Hematopoietic multipotent progenitor cell treated with erythropoietin and hydrocortisone succinate and interleukin-3 and kit ligand, for 15 days (in vitro differentiated cells): ENCODE measurements at places on chromosomes 2 and 18.

DNA sequence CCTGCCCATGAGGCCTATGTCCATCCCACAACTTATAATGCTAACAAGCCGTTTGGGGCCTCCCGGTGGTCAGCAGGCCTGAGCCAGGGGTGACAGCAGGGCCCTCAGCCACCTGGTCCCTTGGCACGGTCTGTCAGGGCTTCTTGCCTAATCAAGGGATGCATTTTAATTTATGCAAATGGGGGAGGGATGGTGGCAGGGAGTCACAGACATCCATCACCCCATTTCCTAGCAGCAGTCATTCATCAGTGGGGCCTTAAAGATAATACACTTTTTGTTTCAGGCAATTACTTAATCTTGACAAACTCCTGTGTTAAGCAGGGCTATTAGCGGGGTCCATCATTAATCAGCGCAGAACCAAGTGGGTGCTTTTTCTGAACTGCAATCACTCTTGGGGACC, 174.5 kb downstream of the GLI2 start:
- DNase-seq, result no peak

GRCh38 chr2:188503975-188504374, 212.3 kb downstream of the GULP1 start:
- no peak for DNase-seq

GRCh38 chr18:62881509-62882016, 166.2 kb downstream of the PHLPP1 start:
- no peak for DNase-seq

- no peak for DNase-seq
Measured at GRCh38 chr2:1028831-1029230, 78.2 kb downstream of the SNTG2 start.

GRCh38 chr2:53635694-53636093, 131.9 kb upstream of the CHAC2 start:
- DNase-seq, result no peak

DNA sequence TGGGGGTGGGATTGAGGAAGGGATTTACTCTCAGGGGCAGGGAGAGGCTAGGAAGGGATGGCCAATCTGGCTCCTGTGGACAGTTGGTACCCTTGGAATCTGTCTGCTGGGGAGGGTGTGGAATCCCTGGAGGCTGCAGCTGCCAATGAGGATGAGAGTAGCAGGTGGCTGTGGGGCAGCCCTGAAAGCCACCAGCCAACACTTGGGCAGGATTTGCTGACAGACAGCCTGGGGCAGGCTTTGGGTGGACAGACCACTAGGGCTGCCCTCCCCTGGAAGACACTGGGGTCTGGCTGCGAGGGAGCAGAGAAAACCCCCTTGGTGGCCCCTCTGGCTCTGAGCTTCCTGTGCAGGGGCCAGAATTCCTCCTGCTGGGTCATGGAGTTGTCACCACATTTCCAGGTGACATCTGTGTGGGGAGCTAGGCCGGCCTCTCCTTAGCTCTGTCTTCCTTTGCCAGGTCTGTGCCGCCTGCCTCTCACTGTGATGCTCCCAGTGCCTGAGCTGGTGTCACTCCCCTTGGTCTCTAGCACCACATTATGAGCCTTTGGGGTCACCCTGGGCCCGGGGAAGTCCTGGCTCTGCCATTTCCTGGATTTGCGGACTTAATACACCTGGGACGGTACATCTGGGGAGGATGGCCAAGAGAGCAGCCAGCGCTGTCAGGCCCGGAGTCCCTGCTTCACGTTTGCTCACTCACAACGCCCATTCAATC, 13.4 kb upstream of the ARHGEF4 start:
- no peak for DNase-seq

- DNase-seq, result no peak
Measured at GRCh38 chr2:189337656-189338055, 103.6 kb upstream of the WDR75 start.

DNA sequence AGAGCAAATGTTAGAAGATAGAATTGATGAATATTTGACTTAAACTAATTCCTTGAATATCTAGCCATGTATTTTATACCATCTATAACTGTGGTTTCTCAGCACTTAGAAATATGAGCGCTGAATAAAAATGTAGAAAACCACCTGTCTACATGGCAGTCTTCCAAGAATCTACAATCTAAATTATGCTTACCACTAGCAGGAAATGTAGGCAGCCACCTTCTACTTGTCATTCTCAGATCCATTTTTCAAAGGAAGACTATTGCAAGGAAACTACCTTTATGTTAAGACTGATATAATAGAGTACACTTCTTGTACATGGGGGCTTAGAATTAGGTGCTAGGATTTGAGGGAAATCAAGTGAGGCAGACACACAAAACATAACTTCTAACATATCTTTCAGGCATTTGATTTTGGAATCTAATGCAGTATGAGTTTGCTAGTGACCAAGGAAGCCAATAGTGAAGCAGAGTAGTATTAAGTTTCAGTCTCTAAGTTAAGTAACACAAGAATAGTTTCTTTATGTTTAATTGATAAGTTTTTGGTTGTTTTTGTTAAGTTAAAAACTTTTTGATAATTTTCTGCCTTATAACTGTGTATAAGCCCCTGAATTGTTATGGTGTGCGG, 175.9 kb upstream of the ITGA4 start:
- no peak for DNase-seq

GRCh38 chr18:75857558-75857957, 430.1 kb upstream of the SMIM21 start:
- no peak for DNase-seq

DNA sequence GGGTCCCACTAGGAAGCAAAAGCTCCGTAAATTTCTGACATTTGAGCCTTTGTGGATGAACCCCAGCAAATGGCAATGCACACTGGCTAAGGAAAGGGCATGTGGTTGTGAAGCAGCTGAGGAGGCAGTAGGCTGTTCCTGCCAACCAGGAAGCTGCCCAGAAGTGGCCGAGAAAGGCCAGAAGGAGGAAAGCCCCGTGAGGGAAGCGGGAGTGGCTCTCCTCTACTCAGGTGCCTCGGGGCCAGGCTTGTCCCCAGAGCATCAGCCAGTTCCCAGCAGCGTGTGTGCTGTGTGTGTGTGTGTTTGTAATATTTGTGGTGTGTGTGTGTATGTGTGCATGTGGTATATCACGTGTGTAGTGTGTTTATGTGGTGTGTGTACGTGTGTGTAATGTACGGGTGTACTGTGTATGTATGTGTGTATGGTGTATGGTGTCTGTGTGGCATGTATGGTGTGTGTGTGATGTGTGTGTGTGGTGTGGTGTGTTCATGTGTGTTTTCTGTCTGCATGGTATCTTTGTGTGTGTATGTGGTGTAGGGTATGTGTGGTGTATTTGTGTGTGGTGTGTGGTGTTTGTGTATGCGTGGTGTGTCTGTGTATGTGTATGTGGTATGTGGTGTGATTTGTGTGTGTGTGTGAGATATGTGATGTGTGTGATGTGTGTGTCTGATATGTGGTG, 90.6 kb downstream of the APOB start:
- DNase-seq, result no peak

GRCh38 chr2:174493549-174494331, 6.9 kb upstream of the GPR155 start:
- no peak for DNase-seq

GRCh38 chr2:216666461-216667233, 28.7 kb downstream of the IGFBP5 start:
- peak; percentile 67 for DNase-seq

DNA sequence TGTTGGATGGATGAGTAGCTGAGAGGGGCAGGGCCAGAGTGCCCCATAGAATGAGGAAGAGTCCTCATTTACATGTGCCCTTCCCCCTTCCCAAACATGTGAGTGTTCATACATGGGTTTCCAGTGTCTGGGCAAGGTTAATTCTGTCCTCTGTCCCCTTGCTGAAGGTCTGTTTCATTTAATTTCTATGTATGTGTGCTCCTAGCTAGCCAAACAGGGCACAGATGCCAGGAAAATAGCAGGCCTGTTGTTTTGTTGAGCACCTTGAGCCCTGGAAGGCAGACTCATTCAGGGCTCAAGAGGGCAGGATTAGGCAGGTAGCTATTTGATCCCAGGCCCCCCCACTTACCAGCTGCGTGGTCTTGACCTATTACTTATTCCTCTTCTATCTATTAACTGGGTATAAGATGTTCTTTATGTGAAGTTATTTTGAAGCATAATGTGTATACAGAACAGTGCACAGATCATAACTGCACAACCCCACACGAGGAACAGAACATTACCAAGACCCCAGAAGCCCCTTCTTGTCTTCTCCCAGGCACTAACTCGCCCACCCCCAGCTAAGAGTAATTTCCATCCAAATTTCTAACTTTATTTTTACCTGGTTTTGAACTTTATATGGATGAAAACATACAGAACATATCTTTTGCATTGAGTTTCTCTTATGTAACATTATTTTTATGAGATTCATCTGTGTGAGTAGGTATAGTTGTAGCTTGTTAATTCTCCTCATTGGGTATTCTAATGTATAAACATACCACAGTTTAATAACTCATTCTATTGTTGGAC, 164.3 kb downstream of the RPIA start:
- DNase-seq, result no peak

- no peak for DNase-seq
Measured at GRCh38 chr2:110837446-110838409, 105.4 kb downstream of the ACOXL start.

- DNase-seq, result no peak
Measured at GRCh38 chr2:67446491-67446911, 49.4 kb downstream of the ETAA1 start.

- no peak for DNase-seq
Measured at GRCh38 chr2:11028407-11028916, 116.7 kb downstream of the KCNF1 start.

- no peak for DNase-seq
Measured at GRCh38 chr2:38533180-38533579, 69.5 kb downstream of the HNRNPLL start.

DNA sequence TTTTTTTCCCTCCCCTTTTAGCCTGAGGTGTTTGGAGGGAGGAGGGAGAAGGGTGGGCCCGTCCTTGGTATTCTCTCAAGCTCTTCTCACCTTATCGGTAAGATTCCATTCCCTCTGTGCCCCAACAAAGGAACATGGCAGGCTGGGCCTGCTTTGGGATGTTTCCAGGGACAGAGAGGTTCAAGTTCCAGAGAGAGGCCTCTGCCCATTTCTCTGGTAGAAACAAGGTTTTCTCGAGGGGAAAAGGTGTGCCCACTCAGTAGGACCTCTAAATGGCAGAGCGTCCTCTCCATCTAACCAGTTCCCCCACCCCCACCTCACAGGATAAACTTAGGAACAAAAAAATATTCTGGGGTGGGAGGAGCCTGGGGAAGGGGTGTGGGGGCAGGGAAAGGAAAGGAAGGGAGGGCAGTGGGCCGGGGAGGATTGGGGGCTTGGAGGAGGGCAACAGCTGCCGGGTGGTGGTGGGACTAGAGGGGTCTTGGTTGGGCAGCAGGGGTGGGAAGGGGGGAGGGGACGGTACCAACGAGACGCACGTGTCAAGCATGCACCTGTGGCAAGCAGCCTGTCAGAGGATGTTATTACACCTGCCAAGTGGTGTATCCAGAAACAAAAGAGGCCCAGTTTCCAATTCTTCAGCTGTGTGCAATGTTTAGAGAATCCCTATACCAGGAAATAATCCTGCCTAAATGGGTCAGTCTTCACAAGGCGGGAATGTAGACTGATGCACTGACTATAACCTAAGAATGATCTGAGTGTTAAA, 2.1 kb downstream of the PCBP1 start:
- DNase-seq, result no peak

GRCh38 chr2:79832511-79833234, 319.8 kb downstream of the CTNNA2 start:
- DNase-seq, result no peak

DNA sequence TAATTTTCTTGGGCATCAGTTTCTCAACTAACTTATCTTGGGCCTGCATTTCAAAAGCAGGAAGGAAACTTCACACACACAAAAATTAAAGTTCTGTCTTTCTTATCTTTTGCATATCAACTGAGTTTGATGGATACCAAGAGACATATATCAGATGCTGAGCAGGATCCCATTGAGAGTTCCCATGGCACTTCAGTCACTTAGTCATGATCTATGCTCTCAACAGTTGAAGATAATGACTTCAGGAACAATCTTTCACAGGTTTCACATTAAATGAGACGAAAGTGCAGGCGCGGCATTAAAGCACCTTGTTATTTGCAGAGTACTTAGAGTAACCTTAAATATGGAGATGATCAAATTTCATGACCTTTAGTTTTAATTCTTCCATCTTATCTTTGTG, 2139.8 kb upstream of the CELF4 start:
- DNase-seq, result no peak

GRCh38 chr2:120638450-120638849, 97.2 kb upstream of the GLI2 start:
- no peak for DNase-seq

DNA sequence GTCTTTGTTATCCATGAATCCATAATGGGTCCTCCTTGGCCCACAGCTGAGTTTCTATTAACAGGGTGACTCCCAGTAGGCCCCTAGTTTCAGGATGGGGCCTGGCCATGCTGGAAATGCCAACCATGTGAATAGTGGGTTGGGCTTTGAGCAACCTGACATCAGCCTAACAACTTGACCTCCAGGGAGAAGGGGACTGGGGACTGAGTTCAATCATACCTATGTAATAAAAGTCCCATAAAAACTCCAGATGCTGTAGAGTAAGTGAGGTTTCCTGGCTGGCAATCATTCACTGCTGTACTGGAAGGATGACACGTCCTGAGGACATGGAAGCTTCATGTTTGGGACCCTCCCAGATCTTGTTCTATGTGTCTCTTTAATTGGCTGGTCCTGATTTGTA, 7.9 kb downstream of the REV1 start:
- no peak for DNase-seq

GRCh38 chr2:171317492-171318125, 116.2 kb downstream of the METTL8 start:
- DNase-seq, result no peak

GRCh38 chr2:68251855-68252399, 405 bp downstream of the PPP3R1 start:
- no peak for DNase-seq

- DNase-seq, result no peak
Measured at GRCh38 chr2:241639385-241639784, 1.9 kb downstream of the ATG4B start.

DNA sequence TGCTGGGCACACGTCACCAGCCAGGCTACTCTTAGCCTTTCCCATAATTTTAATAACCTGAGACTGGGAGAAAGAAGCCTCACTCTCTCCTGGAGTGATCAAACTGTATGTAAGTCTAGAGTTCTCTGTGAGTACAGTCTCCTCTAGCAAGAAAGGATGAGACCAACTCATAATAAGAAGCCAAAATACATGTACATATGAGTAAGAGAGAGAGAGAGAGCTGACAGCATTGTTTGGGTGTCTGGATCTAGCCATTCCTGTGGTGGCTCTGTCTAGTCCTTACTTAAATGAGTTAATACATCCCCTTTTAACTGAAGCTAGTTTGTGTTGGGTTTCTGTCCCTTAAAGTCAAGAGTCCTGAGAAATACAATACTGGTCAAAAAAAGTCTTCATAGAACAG, 26.0 kb upstream of the ANXA4 start:
- no peak for DNase-seq

DNA sequence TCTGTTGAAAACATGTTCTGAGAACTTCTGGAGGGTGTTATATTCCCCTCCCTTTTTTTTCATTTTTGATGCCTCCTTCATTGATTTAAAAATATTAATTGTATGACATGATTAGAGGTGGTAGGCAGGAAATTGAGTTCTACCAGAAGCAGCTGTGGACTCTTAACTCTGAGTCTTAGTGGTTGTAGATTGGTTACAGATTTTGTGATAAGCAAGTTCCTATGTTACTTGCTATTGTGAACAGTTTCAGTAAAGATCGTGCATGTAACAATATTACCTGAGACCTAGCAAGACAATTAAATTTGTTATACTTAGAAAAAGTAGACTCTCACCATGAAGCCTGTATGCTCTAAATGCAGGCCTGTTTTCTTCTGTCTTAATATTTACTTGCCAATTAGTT, 88.1 kb downstream of the PRPF40A start:
- no peak for DNase-seq
